ENCODE measurements at places on chromosomes 7 and 10. TPM values are rescaled to one million over a fixed set of nuclear protein-coding genes. Genes with fewer than 3 reads are reported as not detected.

The AKR1D1 gene
- total RNA-seq = not detected

The SUMF2 gene
- total RNA-seq = 263 TPM

The NXPH1 gene
- total RNA-seq = not detected

The LBX1 gene
- total RNA-seq = not detected

The VPS26A gene
- total RNA-seq = 21.1 TPM

The GSTO2 gene
- total RNA-seq = 7.1 TPM

Data from myometrial cell (primary cell).